ENCODE measurements at places on chromosomes 1 and 21.
A peak's percentile ranks its signal among the peaks of the same experiment; 100 is the strongest.

DNA sequence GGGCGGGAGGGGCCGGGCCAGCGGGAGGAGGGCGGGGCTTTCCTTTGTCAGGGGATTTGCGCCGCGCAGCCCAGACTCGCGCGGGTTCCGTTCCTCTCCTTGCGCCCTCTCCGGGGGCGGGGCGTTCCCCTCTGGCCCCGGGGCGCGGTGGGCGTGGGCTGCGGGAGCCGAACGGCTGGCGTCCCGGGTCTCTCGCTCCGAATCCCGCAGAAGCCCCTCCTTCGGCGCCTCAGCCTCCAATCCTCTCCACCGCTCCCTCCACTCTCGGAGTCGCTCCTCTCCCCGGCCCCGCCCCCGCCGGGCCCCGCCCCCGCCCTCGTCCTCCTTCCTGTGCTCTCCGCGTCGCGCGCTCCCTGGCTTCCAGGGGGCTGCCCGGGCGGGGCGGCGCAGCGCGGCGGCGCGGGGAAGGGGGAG, 82.8 kb upstream of the BMP8A start:
- peak; percentile 97 for DNase-seq

- DNase-seq = peak; percentile 80
These were observed 177.7 kb downstream of the ADSS2 start for GRCh38 chr1:244273845-244274619.

- no peak for DNase-seq
These were observed 5.7 kb upstream of the CBR3 start for GRCh38 chr21:36129219-36129618.

DNA sequence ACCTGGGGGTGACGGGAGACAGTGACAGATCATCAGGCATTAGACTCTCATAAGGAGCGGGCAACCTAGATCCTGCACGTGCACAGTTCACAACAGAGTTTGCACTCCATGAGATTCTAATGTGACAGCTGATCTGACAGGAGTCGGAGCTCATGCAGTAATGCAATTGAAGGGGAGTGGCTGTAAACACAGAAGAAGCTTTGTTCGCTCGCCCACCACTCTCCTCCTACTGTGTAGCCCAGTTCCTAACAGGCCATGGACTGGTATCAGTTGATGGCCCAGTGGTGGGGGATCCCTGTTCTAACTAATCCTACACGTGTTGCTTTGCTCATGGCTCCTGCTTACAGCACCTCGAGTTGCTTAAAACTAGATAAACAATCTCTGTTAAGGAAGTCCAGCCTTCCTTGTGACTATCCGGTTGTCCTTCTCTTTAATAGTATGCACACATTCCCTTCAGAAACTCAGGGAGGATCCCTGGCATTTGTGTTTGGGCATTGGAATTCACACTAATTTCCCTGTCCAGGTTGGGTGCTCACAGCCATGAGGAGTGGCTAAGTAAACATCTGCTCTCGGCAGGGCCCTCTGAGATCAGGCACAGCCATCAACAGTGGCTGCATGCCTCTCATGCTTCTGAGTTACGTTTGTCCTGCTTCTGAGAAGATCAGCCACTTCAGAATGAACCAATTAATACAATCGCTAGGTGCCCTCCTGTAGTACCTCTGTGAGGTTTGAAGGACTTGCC, 21.1 kb upstream of the F3 start:
- no peak for DNase-seq

GRCh38 chr1:163399976-163400601, 78.3 kb downstream of the NUF2 start:
- no peak for DNase-seq

DNA sequence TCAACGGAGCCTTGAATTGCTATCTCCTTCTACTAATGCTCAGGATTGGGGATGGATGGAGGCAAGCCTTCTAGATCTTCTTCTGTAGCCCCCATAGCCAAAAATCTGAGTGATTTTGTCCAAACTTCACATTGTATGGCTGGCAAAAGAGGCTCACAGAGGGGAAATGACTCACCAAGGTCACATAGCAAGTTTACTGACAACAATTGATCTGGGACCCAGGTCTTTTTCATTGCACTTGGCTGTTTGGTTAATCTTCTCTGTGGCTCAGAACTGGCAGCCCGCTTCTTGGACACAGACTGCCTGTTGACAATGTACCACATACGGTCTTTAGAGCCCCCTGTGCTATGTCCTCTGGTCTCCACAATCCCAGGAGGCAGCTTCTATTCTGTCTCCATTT, 3.0 kb upstream of the LACTBL1 start:
- no peak for DNase-seq

- DNase-seq = no peak
These were observed 97.2 kb downstream of the SPATA6 start for GRCh38 chr1:48374785-48375184.

- peak; percentile 51 for DNase-seq
These were observed 98.0 kb upstream of the C1orf174 start for GRCh38 chr1:3998086-3998485.

DNA sequence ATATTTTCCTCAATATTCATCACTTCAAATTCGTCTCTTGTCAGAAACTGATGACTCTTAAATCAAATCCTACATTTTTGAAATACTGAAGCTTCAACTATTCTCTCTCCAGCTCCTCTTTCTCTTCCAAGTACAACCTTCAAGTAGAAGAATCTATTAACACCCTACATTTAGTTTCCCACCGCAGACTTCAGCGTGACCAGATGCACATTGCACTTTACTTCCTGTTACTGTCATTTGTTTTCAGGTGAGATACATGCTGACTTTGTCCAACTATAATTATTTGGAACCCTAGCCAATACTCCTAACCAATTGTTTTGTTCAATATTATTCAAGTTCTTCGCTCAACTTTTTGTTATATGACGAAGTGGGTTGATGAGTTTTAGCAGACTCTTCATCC, 116.0 kb downstream of the MRPL39 start:
- DNase-seq = no peak

DNA sequence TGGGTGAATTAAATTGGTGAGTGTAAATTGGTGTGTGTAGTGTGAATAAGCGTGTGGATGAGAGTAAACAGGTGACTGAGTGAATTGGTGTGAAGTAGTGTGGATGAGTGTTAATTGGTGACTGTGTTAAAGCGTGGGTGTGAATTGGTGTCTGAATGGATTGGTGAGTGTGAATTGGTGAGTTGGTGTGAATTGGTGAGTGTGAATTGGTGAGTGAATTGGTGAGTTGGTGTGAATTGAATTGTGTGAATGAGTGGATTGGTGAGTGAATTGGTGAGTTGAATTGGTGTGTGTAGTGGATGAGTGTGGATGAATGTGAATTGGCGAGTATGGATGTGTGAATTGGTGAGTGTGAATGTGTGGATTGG, 8.3 kb downstream of the AURKAIP1 start:
- DNase-seq = no peak

DNA sequence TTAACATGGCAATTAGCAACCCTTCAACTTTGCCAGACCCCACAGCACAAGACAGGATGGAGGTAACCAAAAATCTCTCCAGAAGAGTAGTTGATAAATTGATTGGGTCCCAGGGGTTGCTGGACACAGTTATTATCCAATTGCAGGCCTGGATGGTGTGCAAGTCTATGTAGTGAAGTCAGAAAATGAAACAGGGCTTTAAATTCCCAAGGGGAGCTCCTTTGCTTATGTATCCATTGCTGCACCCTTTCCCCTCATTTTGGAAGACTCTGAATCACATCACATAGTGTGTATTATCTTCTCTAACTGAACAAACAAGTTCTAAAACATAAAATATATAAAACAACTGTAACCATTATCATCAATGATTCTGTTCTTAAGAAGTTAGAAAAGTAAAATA, 550.2 kb downstream of the LMO4 start:
- no peak for DNase-seq
